Fibroblast of skin of left quadriceps (primary cell): ENCODE measurements at places on chromosomes 16 and 17.

DNA sequence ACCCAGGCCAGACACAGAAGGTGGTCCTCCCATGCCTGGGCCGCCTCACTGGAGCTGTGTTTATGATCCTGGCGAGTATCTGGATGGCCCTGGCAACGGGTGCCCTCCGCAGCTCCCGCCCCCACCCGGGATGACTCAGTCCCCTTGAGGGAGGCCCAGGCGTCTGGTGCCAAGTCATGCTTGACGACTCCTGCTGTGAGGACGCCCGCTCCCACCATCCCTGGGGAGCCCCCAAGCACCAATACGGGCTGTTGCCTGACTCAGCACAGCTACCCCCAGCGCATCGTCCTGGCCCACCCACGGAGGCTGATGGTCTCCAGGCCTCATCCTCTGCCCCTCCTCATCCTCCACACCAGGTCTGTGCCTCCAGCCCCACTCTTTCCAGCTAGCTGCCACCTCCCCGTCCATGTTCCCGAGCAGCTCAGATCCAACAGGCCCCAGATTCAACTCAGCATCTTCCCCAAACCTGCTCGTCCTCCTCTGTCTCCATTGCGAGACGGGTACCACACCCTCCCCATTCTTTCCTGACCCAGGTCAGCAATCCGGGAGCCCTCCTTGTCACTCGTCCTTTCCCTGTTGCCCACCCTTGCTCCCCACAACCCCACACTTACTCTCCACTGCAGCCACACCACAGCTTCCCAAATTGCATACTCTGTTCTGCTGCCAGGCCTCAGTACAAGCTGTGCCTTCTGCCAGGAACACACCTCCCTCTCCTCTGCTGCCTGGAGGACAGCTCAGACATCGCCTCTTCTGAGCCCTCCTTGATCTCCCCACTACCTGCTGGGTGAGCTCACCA is 2.6 kb downstream of the CAMKK1 start:
- peak; percentile 59 for DNase-seq

GRCh38 chr17:35087731-35088355 is 24.3 kb upstream of the RFFL start:
- DNase-seq: no peak

- no peak for DNase-seq
Observed at GRCh38 chr17:75734674-75735294, 13.5 kb downstream of the ITGB4 start.

GRCh38 chr17:72407336-72407909 is 286.6 kb downstream of the SOX9 start:
- peak; percentile 95 for DNase-seq

DNA sequence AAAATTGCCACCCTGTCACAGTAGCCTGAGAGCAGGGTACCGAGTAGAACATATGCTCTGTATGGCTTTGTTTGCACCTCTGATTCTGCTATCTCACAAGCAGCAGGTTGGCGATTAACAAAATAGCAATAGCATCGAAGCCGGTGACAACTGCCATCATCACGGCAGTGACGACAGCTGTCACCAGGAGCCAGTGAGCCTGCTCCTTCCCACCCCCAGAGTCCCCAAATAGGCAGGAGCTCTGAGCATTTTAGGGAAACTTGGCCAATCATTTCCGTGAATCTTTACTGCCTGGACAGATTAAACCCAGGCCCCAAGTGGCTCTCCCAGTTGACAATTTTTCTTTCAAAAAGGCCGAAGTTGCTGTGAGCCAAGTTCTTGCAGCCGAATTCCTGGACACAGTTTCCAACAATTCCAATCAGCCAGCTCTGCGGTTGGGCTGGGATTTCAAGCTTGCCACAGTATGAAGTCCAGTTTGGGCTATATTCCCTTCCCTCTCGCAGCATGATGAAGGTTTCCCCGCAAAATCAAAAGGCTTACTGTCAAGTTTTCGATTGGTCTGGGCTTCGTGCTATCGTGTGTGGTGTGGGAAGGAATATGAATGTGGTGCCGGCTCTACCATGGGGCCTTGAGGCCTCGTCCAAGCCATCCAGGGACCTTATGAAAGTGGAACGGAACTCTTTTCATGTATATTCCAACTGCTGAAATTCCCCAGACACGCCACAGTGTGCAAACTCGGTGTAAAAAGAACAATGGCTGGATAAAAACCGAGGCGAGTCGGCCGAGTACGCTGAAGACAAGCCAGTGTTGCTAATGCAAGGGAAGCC is 186.6 kb downstream of the C16orf78 start:
- no peak for DNase-seq

DNA sequence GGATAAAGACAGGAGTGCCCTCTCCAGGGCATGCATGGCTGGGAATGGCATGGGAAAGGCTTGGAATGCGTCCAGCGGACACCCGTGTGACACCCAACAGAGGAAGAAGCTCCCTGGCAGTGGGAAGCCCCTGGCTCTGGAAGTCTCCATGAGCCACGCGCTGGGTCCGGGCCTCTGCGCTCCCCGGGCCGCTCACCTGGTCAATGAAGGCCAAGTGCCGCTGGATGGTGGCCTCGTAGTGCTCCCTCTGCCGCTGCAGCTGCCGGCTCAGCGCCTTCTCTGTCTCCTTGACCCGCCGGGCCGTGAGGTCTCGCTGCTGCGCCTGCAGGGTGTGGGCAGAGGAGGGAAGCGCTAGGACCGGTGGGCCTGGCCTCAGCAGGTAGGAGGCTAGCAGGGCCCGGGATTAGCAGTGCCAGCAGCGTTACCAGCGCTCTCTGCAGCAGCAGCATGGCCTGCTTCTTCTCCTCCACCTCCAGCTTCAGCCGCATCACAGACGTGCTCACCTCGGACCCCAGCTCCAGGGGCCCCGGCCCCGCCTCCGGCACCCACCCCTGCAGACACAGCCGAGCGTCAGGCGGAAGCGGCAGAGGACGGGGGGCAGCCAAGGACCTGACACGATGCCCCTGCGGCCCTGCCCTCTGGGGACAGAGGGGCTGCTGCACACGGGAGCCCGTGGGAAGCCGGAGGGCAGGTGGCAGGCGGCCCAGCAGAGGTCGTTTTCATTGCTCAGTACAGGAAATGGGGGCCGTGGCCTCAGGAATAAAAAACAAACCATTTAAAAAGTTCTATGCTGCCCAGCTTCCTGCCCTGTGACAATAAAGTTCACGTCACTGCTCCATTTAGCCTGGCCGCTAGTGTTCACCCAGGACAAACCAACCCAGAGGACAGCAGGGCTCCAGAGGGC is 26.0 kb downstream of the CEP131 start:
- no peak for DNase-seq

- no peak for DNase-seq
Observed at GRCh38 chr17:2929881-2930533, 133.4 kb downstream of the OR1D5 start.

GRCh38 chr17:77601054-77601979 is 357.2 kb upstream of the TNRC6C start:
- DNase-seq: no peak

DNA sequence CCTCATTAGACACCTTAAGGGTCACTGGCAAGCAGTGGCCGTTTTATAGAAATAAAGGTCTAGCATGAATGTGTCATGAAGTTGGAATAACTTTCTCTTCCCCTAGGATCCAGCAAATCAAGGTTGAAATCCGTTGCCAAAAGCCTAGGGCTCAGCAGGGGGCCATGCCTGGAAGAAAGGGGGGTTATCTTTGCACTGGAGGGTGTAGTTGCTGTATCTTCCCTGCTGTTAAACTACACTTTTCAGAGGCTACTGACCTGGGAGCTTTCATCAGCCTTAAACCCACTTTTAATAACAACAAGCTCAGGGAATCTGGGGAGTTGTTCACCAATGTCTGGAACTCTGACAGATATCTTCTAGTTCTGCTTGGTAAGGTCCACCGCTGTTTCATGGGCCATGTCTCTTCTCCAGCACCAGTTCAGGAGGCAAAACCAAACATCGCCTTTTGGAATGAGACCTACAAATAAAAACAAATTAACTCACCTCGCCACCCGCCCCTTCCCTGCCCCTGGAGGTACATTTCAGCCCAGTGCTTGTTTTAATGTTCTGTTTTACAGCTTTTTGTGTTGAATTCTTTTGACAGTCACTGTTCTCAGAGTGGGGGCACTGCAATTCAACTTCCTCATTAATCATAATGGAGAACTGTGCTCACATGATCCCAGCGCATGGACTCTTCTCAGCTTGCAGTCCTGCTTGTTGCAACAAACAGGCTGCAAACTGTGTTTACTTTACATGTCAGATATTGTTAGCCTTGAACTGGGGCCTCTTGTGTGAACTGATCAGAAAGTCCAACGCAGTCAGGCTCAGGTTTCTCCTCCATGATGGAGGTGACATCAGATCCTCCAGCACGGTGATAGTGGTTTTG is 508.7 kb downstream of the KCNJ2 start:
- DNase-seq: no peak

GRCh38 chr16:47664653-47665325 is 203.7 kb downstream of the PHKB start:
- no peak for DNase-seq

DNA sequence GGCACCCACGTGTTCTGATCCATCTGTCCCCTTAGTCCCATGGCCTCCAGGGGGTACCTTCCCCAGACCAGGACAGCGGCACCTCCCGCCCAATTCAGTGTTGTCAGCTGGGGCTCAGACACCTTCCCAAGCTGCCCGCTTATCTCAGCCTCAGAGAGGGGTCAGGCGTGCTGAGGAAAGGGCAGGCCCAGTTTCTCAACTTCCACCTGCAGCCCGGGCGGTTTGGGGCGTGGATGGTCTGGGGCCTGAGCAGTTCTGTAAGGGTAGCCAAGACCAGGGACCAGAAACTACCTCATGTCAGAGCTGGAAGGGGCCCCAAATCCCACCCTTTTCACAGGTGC is 5.1 kb downstream of the PLCD3 start:
- no peak for DNase-seq

GRCh38 chr17:46974086-46974485 is 5.0 kb downstream of the RPRML start:
- no peak for DNase-seq

DNA sequence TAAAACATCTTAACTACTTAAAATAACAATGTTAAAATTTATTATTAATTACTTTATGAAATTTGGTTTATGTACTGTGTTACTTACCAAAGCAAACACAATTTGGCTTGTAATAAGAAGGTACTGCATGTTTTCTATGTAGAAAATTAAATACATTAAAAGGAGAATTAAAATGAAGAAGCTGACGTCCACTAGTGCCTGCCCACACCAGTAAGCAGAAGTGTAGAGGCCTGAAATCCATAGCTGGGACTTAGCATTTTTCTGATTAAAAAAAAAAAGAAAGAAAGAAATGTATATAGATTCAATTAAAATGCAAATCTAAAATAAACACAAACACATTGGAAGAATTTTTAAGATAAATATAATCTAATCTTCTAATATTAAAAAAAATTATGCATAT is 35.8 kb upstream of the ABCA9 start:
- DNase-seq: no peak

GRCh38 chr16:14202697-14203096 is 131.6 kb downstream of the MRTFB start:
- no peak for DNase-seq

- DNase-seq: no peak
Observed at GRCh38 chr17:56121191-56122051, 31.9 kb upstream of the ANKFN1 start.

GRCh38 chr17:37360632-37361031 is 15.2 kb upstream of the C17orf78 start:
- no peak for DNase-seq
